ENCODE measurements at places on chromosomes 6 and 20.

DNA sequence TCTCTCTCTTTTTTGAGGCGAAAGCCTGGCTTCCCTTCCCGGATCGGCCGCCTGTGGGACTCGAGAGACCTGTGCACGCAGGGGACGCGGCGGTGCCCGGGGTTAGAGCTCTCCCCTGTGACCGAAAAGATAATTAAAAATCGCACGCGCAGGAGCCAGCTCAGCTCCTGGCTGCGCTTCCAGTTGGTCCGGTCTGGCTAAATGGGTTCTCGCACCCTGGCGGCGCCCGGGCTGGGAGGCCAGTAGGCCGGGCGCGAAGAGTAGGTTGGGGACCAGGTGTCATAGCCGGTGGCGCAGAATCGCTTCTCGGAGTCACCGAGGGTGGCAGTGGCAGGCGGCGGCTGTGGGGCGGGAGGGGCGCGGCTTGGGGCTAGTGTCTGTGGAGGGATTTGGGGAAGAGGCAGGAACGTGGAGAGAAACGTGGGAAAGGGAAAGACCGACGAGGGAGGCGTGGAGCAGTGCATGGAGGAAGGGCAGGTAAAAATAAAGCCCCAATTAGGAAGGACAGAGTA is 41.9 kb upstream of the SUPT3H start:
- DNase-seq: peak; percentile 39

DNA sequence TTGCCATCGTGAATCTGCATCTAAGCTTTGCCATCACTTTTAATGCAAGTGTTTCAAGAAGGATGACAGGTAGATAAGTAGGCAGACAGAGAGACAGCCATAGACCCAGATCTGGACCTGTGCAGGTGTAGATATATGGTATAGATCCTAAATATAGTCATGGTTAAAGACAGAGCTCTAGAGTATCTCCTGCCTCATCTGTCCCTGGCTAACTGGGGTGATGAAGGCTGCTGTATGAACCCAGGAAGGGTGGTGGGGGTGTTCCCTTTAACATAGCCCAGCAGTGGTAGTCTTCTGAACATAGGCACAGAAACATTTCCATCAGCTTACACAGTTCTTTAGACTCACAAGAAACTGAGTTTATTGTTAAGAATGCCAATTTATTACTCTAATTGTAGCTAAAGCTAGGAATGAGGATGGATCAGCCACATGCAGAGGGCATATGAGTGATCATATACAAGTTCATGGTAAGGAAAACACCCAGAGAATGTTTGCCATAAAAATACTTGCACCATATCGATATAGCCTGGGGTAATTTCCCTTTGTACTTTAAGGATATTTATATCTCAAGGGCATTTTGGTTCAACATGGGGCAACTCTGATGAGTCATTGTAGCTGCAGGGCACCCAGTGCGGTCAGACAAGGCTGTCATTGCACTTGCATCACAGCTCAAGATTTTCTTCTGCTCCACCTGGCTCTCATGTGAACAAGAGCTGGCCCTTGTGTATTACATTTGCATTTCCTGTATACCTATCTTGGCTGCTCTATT is 587.2 kb downstream of the EPM2A start:
- DNase-seq: peak; percentile 28

DNA sequence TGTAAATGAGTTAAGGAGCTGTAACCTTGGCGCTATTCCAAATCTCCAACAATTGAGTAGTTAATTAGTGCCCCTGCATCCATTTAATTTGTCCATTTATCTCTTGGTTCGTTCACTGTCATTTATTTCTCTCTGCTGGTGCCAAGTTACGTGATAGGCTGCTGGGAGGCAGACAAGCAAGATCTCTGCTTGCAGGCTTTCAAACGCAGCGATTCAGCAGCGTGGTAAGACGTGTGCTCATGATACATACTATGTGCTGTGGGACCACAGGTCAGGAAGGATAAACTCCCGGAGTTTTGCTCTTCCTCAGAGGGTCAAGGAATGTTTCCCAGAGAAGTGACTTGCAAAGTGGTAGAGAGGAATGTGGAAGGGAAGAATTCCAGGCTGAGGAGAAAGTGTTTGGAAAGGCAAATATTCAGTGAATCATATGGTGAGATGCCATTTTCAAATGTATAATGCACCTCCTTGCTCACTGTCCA is 46.4 kb downstream of the UTRN start:
- DNase-seq: no peak

DNA sequence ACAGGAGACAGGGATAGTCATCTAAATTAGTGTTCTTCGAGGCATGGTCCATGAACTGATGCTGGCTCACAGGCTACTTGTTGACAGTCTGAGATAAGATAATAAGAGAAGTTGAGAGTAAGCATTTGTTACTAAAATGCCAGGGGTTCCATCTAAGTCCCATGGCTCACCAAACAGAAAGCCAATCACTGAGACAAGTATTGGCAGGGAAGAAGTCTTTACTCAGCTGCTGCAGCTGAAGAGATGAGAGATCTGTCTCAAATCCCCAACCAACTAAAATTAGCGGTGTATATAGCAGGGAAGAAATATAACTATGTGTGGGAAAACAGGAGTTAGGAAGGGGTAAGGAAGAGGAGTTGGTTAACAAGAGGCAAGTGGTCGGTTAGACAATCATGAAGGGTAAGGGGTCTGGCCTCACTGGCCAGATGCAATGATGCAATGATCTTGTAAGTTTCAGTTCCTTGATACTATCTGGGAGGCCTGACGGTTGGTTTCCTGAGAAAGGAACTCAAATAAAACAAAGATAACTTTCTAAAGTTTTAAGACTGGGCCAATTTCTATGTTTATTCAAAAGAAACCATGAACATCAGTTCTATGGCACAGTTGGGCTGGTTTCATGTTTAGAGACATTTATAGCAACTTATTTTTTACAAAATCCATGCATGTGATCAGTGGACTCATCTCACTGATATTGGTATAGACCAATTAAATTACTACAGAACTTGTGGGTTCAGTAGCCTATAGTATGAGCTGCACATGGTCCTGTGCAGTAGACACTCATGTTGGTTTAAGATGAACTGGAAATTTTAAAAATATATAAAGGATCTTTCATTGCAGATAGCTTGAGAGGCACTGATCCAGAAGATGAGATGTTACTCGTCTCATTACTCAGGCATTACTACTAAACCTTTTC is 9.9 kb upstream of the HEBP2 start:
- DNase-seq: no peak

DNA sequence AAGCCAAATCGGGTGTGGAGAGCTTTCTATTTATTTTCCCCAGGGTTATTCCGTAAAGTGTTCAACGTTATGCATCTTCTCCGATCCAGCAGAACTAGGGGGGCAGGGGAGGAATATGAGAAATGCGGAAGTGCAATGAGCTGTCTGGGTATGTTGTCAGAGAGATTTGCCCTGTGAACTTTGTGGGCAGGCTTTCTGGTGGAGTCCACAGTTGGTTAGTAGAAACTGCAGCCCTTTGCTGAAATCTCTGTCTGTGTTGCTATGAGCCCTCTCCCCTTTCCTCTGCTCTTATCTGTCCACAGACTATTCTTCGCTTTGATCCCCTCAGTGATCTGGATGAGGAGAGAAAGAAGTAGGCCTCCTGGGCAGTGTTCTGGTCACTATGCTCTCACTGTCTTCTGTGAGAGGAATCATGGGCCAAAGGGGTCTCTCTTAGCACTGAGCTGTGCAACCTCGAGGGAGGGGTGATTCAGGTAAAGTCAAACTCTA is 158.9 kb upstream of the FUT9 start:
- DNase-seq: no peak

- DNase-seq: no peak
These were observed 40.6 kb downstream of the CTNNBL1 start for GRCh38 chr20:37734228-37734985.

GRCh38 chr6:42979523-42980177 is 669 bp upstream of the PEX6 start:
- no peak for DNase-seq

Data from HEK293T (cell line).